Inflammatory macrophage (primary cell): ENCODE measurements at places on chromosomes 5 and 9.

DNA sequence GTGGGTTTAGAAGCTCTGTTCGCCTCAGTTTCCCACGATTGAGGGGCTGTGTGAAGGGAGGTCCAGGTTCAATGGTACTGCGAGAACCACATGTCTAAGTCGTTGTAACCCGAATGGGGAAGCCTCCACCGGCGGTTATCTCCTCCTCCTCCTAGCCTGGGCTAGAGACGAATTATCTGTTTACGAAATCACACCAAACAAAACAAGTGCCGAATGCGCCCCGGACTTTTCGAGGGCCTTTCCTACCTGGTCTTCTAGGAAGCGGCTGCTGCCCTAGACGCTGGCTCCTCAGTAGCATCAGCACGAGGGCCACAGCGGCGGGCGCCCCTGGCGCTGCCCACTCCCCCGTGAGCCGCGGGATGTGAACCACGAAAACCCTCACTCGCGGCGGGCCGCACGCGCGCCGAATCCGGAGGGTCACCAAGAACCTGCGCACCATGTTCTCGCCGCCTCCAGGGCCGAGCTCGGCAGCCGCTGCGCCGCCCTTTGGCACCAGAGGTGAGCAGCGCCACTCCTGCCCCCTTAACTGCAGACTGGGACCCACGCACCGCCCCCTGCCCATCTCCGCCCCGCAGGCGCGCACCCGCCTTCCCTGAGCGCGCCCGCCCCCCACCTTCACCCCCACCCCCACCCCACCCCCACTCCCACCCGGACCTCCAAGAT is at the start of gene CDKN2A:
Gene CDKN2A (minus strand): TSS at position 500 of the 663 bp plus-strand sequence.
- peak; percentile 53 for DNase-seq

GRCh38 chr9:99340281-99340680 is 118.2 kb downstream of the SEC61B start:
- DNase-seq, result no peak

DNA sequence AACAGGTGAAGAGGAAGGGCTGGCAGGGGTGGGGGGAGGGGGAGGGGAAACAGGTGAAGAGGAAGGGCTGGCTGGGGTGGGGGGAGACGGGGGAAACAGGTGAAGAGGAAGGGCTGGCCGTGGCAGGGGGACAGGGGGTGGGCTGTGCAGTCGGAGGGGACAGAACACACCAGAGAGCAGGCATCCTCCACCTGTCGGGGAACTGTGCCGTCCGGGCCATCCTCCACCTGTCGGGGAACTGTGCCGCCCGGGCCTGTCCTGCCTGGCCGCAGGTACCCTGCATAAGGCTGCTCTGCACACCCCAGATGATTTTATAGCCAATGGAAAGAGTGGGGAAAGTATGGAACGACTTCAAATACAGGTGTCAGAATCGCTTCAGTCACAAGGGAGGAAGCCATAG is 32.5 kb upstream of the PPP1R26 start:
- DNase-seq, result no peak

GRCh38 chr9:118364266-118365106 is 660.3 kb downstream of the TLR4 start:
- DNase-seq, result no peak

GRCh38 chr5:96733771-96734500 is 71.8 kb downstream of the CAST start:
- DNase-seq, result no peak

GRCh38 chr9:114124666-114125475 is 25.8 kb upstream of the KIF12 start:
- DNase-seq, result no peak

GRCh38 chr5:98713027-98713426 is 60.4 kb upstream of the RGMB start:
- no peak for DNase-seq

DNA sequence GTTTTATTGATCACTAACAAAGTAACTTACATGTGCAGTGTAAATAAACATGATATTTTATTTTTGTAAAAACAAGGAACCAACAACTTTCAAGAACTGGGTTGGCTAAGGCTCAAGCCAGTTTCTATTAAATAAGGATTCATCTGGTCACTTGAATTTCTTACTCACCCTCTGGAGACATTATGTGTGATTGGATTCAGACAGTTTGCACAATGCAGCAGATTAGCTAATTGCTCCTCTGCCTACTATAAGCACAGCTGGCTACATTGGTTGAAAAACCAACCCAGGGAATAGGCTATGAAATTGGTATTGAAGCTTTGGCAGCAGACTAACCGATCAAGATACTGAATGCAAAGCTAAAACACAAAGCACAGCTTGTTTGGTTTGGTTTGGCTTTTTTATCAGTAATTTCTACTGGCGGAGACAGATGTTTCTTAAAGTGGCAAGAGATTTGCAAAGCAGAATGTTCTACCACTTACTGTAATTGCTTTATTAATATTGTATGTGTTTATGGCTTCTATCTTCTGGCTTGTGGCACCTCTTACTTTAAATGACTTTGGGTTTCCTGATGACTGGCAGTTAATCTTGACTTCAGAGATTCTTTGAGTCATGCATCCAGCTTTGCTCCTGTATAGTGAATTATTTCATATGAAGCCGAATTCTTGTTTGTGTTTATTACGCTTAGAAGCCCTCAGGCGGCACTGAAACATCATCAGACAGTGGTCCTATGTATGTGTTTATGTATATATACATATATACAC is 231.5 kb downstream of the MPDZ start:
- DNase-seq, result no peak

GRCh38 chr5:129904667-129905472 is 605 bp downstream of the CHSY3 start:
- DNase-seq, result no peak

GRCh38 chr5:93567424-93567823 is 13.6 kb downstream of the NR2F1-AS1 start:
- DNase-seq, result no peak

DNA sequence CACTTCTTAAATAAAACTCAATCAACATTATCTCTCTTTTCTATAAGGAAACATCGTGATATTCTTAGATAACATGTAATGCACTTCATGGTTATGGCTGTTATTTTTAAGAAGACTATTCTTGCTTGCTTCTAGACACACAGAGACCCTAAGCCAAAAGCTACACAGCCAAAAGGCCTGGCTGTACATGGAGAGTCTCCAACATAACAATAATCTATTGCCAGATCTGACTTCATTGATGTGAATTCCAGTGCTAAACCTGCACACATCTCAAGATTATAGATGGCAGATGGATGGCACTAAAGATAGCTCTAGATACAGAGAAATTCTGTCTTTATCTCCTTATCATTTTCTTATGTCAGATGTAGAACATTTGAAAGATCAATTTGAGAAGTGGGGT is 811.6 kb upstream of the ZNF608 start:
- no peak for DNase-seq

DNA sequence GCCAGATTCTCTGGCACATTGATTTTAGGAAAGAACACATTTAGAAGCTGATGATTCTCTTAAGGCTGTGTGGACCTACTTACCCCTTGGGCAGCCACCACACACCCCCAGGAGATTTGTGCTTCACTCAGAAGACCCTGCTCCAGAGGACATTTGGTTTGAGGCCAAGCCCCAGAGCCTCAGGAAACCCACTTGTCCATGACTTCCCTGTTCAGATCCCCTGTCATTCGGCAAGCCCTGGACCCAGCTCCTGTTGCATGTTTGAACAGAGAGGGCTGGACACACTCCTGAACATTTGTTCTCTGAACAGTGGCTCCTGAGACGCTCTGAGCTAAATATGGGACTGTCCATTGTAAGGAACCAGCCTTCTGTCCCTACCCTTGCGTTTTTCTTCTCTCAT is 82.1 kb downstream of the AMBP start:
- DNase-seq, result no peak

DNA sequence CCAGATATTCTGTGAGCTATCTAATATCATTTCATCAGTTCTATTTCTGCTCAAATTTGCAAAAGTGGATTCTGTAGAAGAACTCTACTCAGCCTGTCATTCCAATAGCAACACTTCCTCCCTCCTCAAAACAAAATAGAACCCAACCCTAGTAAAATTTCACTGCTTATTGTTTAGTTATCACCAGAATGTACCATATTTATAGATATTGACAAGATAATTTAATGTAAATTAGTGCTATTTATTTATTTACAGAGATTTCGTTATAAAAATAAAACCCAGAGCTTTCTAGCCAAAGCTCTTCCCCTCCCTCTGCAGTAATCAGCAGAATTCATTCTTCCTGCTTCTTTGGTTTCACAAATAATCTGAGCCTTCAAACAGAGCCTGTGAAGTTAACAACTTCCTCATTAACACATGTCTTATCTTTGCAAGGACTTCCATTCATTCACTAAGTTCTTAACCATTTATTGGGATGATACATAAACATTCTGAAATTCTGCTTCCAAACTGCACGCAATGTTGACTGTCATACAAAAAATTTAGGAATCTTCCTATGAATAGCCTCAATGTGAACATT is 73.7 kb upstream of the PJA2 start:
- DNase-seq, result peak; percentile 66

GRCh38 chr9:38332625-38333024 is 59.9 kb upstream of the ALDH1B1 start:
- DNase-seq, result no peak

DNA sequence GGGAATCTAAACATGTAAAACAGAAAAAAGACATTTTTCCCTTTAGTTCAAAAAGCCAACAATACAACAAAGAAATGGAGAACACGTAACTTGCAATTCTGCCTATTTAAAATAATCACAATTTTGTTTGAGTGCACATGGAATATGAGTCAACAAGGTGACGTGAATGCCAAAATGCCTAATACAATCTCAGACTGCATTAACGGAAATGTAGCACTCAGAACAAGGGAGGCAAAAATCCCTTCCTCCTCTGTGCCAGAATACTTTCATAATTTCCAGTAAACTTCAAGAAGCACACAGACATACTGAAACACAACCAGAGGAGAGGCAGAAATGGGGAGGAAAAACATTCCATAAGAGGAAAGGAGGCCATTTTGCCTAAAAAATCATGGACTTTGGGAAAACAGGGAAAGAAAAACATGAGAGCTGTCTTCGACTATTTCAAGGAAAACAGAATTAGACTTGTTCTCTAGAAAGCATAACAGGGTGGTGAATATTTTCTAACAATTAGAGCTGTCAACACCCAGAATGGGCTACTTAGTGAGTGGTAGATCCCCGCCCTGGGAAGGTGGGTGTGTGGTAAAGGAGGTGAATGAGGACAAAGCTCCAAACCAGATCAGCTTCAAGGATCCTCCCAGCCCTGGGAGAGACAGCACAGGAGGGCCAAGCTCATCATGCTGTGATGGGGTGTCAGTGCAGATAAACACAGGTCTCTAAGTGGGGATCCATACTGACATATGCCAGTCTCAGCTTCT is 48.2 kb downstream of the ABCA1 start:
- no peak for DNase-seq

DNA sequence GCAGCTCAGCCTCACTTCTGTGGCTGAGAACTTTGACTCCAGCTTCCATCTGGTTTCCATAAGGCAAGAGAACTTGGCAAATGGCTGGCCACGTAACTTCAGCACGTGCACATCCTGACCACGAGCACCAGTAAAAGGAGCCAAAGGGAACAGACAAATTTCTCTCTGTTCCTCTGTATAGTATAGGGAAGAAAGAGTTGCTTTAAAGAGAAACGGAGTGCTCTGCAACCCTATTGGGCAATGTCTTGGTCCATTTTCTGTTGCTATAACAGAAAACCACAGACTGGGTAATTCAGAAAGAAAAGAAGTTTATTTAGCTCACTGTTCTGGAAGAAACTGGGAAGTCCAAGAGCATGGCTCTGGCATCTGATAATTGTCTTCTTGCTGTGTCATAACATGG is 558.7 kb downstream of the ACTL7B start:
- DNase-seq, result peak; percentile 89

- no peak for DNase-seq
These were observed 74.9 kb downstream of the FANCC start for GRCh38 chr9:95242613-95243012.

GRCh38 chr5:151717416-151717815 is 30.7 kb upstream of the SPARC start:
- peak; percentile 56 for DNase-seq

GRCh38 chr5:124236361-124237205 is 509.9 kb downstream of the ZNF608 start:
- no peak for DNase-seq

DNA sequence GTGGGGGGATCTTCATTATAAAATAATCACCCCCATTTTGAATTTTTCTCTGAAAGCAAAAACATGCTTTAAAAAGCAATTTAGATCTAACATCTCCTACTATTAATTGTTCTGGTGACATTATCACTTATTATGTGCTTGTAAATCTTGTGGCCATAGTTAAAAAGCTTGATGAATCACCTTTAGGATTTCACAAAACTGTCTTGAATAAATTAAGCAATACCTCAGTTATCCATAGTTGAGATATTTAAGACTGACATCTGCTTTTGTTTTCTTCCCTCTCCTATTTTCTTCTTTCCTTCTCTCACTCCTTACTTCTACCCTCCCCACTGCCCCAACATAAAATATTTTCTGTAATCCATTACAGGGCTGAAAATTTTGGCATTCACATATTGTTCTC is 84.8 kb downstream of the SLC1A3 start:
- DNase-seq, result no peak

- no peak for DNase-seq
These were observed 73.9 kb downstream of the PBX3 start for GRCh38 chr9:125821078-125821477.

GRCh38 chr9:128550770-128551656 is 1.4 kb upstream of the SPTAN1 start:
- peak; percentile 76 for DNase-seq

GRCh38 chr5:68071282-68071632 is 144.3 kb upstream of the PIK3R1 start:
- DNase-seq, result no peak

- DNase-seq, result no peak
These were observed 324.4 kb downstream of the BRINP1 start for GRCh38 chr9:119044806-119045205.

- DNase-seq, result no peak
These were observed 16.1 kb downstream of the ZFR start for GRCh38 chr5:32428426-32428825.

DNA sequence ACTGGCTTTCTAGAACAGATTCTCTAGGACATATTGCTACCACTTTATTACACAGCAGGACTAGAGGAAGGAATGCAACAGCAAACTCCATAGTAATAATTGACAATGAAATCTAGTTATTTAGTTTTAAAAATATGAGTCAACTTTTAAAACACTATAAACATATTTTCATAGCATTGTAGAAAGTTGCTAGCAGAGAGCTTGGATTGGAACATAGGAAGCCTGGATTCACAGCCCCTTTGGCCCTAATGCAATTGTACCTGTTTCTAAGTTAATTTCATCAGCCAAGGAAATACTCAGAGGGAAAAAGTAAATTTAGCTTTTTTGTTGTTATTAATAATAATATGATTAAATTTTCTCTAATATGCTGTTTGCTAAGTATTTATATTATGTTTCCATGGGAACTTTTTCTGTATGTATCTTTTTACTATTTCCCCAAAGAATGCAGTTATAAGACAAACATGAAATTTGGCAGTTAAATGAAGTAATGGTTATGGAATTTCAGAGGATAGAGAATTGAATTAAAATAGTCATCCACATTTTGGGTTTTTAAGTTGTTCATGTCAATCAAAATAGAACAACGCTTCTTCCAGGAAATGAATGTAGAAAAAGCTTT is 45.6 kb downstream of the VCAN start:
- peak; percentile 30 for DNase-seq
